ENCODE measurements at places on chromosomes 1 and 21.

- no peak for DNase-seq
These were observed 369.7 kb downstream of the MATN1 start for GRCh38 chr1:30353637-30354036.

GRCh38 chr1:165445388-165445787 lies 462 bp upstream of the RXRG start:
- DNase-seq: no peak

- DNase-seq: no peak
These were observed 31.7 kb upstream of the DMRTA2 start for GRCh38 chr1:50454911-50455310.

- DNase-seq: no peak
These were observed 936 bp downstream of the PAQR6 start for GRCh38 chr1:156246781-156247459.

GRCh38 chr1:115307661-115308060 lies 30.4 kb downstream of the NGF start:
- no peak for DNase-seq

DNA sequence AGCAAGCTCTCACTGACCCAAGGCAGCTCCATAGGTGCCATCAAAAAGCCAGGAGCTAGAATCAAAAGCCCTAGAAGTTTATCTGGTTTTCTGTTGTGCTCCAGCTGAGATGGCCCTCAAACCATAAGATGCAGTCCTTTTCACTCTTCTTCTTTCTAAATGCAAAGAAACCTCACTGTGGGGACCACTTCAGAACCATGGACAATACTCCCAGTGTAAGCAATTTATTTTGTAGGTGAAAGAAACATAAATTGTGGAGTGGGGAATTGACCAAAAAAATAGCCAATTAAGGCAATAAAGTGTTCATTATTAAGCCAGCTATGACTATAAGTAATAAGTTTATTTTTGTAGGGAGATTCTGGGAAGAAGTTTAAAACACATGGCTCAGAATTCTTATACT lies 1399.9 kb downstream of the PLA2G4A start:
- DNase-seq: no peak

- DNase-seq: no peak
These were observed 513 bp upstream of the HHAT start for GRCh38 chr1:210328032-210328745.

- no peak for DNase-seq
These were observed 30.6 kb upstream of the USP24 start for GRCh38 chr1:55245781-55246180.

- DNase-seq: no peak
These were observed 82.0 kb downstream of the DISP1 start for GRCh38 chr1:222896630-222897526.

GRCh38 chr1:19037659-19038058 lies 81.2 kb upstream of the IFFO2 start:
- no peak for DNase-seq

GRCh38 chr21:42702720-42703119 lies 49.3 kb downstream of the PDE9A start:
- DNase-seq: no peak

GRCh38 chr1:205248793-205249601 lies 21.3 kb downstream of the TMCC2 start:
- DNase-seq: no peak

DNA sequence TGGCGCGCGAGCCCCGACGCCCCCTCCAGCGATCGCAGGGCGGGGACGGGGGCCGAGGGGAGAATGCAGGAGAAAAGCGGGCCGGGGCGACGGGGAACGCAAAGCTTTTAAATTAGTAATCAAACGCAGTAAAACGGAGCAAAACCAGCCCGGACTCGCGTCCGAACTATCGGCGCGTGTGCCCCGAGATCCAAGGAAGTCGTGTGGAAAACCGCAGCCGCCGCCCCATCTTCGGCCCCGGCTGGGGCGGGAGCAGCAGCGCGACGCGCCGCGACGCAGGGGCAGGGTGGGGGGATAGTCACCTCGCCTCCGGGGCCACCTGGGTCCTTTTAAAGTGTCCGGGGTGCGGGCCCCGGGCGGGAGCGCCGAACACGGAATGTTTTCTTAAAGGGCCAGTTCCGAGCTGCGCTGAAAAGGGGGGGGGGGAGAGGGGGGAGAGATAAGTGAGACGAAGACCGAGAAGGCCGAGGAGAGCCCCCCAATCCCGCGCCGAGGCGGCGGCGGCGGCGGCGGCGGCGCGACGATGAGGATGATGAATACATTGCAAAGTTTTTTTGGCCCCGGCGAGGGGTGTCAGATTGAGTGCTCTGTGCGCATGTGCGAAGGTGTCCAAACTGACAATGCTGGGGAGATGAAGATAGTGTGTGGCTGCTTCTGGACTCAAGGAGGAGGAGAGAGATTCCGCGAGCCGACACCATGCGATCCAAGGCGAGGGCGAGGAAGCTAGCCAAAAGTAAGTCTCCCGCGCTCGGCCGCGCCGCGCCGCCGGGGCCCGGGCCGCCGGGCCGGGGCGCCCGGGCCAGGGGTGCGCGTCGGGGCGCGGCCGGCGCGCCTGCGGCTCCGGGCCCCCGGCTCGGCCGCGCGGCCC lies at the start of gene PRDM16:
Gene PRDM16, plus strand, starts transcription at position 640 of the 868 bp plus-strand sequence. Its CDS starts 57 bp downstream, at position 697.
- no peak for DNase-seq

- DNase-seq: no peak
These were observed 156.5 kb downstream of the EIF4G3 start for GRCh38 chr1:21020151-21020550.

- no peak for DNase-seq
These were observed 431 bp downstream of the ARPC5 start for GRCh38 chr1:183635099-183635605.

GRCh38 chr1:182688436-182689205 lies 4.2 kb upstream of the RGS8 start:
- DNase-seq: no peak

DNA sequence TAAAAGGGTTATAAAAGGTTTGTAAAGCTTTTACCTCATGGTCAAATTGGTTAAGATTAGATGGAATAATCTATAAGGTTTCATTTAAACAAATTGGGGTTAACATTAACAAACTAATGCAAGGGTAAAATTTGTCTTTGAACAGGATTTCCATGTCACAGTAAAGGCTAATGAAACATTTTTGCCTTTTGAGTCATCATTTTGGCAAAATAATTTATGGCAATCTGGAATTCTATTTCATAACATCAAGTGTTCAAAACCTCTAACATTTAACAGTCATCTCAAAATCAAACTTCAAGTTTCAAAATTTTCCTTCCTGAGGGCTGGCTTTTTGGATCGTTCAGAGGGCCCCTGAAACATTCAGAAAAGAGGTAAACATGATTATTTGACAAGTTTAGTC lies 6.6 kb upstream of the CD46 start:
- no peak for DNase-seq

GRCh38 chr1:175364424-175365076 lies 172.0 kb upstream of the KIAA0040 start:
- DNase-seq: no peak

GRCh38 chr1:83799594-83799993 lies 199.3 kb downstream of the TTLL7 start:
- no peak for DNase-seq

DNA sequence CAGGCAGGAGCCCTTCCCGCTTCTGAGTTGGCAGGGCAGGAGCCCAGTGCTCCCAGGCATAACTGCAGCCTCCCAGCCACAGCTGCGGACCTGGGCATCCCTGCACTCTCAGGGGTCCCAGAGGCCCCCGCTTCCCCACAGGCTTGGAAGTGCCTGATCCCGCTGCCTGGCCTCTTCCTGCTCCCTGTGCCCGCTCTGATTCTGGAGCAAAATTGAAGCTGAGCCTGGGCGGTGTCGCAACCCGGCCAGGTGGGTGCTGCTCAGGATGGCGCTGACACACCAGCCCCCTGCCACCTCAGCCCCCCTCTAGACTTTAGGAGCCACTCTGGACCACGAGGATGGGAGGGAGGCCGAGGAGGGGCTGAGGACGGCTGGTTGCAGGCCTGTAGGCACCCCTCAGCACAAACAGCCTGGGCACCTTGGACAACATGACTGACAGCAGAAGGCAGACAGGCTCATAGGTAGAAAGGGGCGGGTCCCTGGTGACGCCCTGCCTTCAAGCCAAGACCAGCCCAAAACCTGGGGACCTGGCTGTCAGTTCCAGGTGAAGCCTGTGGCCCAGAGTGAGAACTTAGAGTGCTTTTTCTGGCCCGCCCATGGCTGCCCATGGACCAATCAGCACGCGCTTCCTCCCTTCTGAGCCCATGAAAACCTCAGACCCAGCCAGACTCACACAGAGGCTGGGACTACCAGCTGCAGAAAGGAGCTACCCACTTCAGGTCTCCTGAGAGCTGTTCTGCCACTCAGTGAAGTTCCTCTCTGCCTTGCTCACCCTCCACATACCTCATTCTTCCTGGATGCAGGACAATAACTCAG lies 7.2 kb downstream of the HLCS start:
- no peak for DNase-seq

GRCh38 chr1:119341372-119341947 lies 27.1 kb upstream of the HAO2 start:
- no peak for DNase-seq

- no peak for DNase-seq
These were observed 2.0 kb downstream of the GRHL3 start for GRCh38 chr1:24321126-24321525.

- no peak for DNase-seq
These were observed 477 bp downstream of the SNAP47 start for GRCh38 chr1:227735539-227736285.

DNA sequence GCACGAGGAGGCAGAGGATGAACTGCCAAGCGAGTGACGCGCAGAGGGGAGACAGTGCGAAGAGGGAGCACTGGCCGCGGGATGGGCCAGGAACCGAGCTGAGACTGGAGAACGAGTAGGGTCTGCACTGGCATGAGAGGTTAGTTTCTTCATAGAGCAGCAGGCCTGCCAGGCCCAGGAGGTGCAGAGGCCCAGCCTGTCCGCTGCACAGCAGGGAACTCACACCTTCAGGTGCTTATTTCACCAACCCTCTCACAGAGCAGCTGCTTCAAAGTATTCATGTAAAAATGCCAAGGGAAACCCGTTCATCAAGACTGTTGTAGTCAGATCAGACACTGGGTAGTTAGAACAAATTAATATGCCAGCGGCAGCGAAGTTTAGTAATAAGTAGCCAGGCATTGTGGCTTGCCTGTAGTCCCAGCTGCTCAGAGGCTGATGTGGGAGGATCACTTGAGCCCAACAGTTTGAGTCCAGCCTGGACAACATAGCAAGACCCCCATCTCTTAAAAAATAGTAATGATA lies 144.5 kb downstream of the SLC45A1 start:
- DNase-seq: no peak

DNA sequence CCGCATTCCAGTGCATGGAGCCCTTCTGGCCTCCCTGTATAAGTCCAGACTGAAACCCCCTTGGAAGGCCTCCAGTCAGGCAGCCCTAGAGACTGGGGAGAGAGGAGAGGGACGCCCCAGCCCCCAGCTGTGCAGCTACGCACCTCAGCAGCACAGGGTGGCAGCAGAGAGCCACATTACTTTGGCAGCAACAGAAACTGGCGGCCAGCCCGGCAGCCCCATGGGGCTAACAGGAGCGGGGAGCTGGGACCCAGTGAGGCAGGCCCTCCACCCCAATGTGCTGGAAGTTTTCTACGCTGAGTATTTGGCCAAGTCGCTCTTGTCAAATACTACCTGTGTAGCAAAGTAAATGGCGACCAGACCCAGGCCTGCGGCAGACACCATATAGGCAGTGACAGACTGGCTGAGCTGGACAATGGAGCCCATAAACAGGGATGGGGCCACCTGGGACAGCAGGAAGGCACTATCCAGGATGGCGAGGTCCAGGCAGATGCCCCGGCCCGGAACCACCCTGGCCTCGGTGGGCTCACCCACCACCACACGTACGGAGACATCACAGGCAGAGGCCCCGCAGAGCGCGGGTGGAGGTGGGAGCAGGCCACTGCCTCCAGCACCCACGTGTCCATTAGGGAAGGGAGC lies 21.2 kb downstream of the SLC45A3 start:
- DNase-seq: peak; percentile 71

DNA sequence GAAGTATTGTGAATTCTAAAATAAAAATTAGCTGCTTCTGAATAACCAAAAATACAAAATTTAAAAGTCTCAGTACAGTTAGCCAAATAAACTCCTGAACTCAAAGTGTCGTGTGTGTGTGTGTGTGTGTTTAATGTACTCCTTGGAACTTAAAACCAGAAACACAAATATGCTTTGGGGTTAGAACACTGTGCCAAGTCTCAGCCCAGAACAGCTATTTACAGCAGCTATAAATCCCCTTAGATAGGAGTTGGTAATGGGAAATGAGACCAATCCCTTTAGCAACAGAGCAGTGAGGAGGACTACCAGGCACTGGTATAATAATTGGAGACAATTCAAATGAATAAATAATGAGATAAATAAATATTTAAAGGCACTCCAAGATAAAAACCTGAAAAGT lies 83.1 kb downstream of the PATJ start:
- no peak for DNase-seq

- no peak for DNase-seq
These were observed 12.6 kb upstream of the IL12RB2 start for GRCh38 chr1:67294836-67295617.

DNA sequence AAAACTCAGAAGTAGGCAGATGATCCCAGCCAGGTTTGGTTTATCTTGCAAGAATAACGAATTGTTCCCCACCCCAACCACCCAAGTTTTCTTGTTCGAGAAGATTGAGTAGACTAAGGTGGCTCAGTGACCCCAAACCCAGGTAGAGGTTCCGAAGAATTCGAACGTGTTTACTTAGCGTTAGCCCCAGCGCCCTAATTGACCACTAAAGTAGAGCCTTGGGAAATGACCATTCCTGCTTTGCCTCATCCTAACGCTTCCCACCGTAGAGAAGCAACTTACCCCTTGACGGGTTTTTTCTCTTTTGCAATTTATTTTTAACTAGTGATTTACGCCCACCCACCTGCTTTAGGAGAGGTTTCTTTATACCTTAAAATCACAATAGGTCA lies 870 bp downstream of the FBXO28 start:
- no peak for DNase-seq

GRCh38 chr1:234842726-234843641 lies 233.0 kb upstream of the IRF2BP2 start:
- DNase-seq: peak; percentile 28

DNA sequence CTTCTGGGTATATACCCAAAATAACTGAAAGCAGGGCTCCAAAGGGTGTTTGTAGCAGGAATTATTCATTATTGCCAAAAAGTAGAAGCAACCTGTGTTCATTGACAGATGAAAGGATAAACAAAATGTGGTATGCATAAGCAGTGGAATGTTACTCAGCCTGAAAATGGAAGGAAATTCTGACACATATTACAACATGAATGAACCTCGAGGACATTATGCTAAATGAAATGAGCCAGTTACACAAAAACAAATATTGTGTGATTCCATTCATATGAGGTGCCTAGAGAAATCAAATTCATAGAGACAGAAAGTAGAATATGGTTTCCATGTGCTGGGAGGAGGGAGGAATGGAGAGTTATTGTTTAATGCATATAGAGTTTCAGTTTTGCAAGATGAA lies 86.3 kb upstream of the ARTN start:
- DNase-seq: no peak

DNA sequence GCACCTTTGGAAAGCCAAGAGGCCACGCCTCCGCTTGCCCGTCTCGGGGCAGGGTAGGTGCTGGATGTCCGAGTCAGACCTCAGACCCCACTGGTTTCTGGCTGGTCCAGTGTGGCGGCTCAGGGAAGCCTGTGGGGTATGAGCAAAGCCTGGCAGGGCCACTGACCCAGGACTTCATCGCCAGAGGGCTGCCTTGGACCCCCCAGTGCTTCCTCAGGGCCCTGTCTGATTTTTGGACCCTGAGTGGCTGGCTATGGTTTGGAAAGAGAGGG lies 20.4 kb downstream of the LHX4 start:
- DNase-seq: no peak
